Naive thymus-derived CD4-positive, alpha-beta T cell (primary cell): ENCODE measurements at places on chromosomes 6 and 20. TPM values are rescaled to one million over a fixed set of nuclear protein-coding genes. Genes with fewer than 3 reads are reported as not detected.

DNA sequence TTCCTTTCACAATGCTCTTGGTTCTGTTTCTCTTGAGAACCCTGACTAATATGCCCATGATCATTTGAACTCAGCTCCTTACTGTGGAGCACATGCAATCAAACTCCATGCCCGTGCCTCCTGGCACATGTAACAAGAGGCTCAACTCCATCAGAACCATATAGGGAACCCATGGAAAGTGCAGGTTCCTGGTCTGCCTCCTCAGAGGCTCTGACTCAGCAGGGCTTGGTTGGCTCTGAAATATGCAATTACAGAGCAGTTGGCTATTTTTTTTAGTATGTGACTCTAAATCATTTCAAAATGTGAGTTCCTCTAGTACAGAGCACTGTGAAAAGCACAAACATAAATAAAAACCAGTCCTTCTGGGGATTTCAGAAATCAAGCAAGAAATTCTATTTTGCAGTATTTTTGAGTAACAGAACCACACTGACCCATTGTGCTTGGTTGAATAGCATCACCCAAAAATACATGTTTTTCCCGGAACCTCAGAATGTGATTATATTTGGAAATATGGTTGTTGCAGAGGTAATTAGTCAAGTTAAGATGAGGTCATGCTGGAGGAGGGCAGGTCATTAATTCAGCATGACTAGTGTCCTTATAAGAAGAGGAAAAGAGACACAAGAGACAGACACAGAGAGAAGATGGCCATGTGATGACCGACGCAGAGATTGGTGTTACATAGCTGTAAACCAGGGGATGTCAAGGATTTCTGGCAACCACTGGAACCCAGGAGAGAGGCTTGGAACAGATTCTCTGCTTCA, 13.2 kb upstream of the MAP3K4 start:
- no peaks in the 10 kb centered on the region for H3K4me1 ChIP-seq
- no peak for DNase-seq
- H3K36me3 ChIP-seq, result no peaks in the 10 kb centered on the region
- no peak overlapping the region for H3K4me3 ChIP-seq
- H3K27ac ChIP-seq, result no peak overlapping the region

GRCh38 chr6:150689900-150690590, 90.4 kb downstream of the PLEKHG1 start:
- no peaks in the 10 kb centered on the region for H3K4me1 ChIP-seq
- no peak overlapping the region for H3K27ac ChIP-seq
- H3K4me3 ChIP-seq, result no peak overlapping the region
- H3K36me3 ChIP-seq, result no peaks in the 10 kb centered on the region
- H3K27me3 ChIP-seq, result no peaks in the 10 kb centered on the region
- no peak for DNase-seq

- no peak for DNase-seq
- H3K27me3 ChIP-seq, result no peaks in the 10 kb centered on the region
- H3K4me1 ChIP-seq, result no peaks in the 10 kb centered on the region
- no peaks in the 10 kb centered on the region for H3K36me3 ChIP-seq
- H3K4me3 ChIP-seq, result no peak overlapping the region
These were observed 414.4 kb upstream of the MMS22L start for GRCh38 chr6:97697456-97697855.

- no peaks in the 10 kb centered on the region for H3K36me3 ChIP-seq
- H3K27ac ChIP-seq, result no peak overlapping the region
- H3K4me3 ChIP-seq, result no peak overlapping the region
- H3K4me1 ChIP-seq, result no peaks in the 10 kb centered on the region
- peaks cover 5% of the 10 kb centered on the region for H3K27me3 ChIP-seq
These were observed 53.0 kb downstream of the MMUT start for GRCh38 chr6:49409951-49410542.

- H3K4me3 ChIP-seq, result peak overlapping the region; percentile 80
- H3K27ac ChIP-seq, result peak overlapping the region; percentile 96
- H3K36me3 ChIP-seq, result no peaks in the 10 kb centered on the region
- H3K27me3 ChIP-seq, result no peaks in the 10 kb centered on the region
These were observed 525 bp downstream of the NCOA7 start for GRCh38 chr6:125791151-125791819.

GRCh38 chr6:137033828-137034227, 10.9 kb downstream of the IL20RA start:
- DNase-seq, result no peak
- no peak overlapping the region for H3K27ac ChIP-seq
- H3K36me3 ChIP-seq, result no peaks in the 10 kb centered on the region
- H3K4me1 ChIP-seq, result peaks cover 10% of the 10 kb centered on the region
- no peak overlapping the region for H3K4me3 ChIP-seq
- no peaks in the 10 kb centered on the region for H3K27me3 ChIP-seq

DNA sequence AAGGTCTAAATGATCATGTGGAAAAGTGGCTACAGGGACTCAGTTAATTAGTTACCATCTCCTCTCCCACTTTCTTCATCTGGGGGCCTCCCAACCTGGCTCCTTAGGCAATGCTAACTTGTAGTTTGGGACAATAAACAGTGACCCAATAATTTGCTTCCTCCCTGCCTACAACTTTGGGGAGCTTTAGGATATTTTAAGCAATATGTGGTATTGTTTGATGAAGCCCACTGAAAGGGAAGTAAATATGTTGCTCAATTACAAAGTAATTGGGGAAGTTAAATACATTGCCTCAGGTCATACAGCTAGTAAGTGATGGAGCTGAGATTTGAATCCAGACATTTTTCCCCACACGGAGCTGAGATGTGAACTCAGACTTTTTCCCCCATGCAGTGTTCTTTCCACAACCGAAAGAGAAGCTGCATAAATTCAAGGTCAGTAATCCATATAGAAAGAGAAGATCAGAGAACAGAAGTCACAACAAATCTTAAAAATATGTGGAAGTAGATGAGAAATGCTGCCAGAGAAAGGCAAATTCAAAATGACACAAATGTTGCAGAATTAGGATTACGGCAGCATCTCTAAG, 26.6 kb downstream of the ZHX3 start:
- no peak overlapping the region for H3K27ac ChIP-seq
- H3K27me3 ChIP-seq, result no peaks in the 10 kb centered on the region
- DNase-seq, result no peak
- H3K4me1 ChIP-seq, result no peaks in the 10 kb centered on the region
- no peak overlapping the region for H3K4me3 ChIP-seq

DNA sequence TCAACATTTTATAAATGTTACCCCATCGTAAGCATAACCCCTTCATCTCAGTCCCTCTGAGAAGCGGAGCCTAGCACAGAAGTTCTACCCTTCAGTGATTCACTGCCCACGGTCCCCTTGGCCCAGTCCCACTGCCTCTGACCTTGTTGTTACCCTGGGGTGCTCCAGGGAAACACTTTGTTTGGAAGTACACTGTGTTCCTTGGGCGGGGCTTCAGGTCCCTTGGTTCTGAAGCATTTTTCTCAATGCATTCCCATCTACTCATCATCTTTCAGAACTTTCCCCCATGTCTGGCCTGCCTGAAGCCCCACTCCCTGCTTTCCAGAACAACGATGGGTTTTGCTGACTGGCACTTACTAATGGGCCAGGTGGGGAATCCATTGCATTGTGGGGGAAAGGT, 296.2 kb downstream of the FOXA2 start:
- H3K4me3 ChIP-seq, result no peak overlapping the region
- DNase-seq, result no peak
- H3K27ac ChIP-seq, result no peak overlapping the region
- no peaks in the 10 kb centered on the region for H3K36me3 ChIP-seq
- H3K27me3 ChIP-seq, result no peaks in the 10 kb centered on the region

DNA sequence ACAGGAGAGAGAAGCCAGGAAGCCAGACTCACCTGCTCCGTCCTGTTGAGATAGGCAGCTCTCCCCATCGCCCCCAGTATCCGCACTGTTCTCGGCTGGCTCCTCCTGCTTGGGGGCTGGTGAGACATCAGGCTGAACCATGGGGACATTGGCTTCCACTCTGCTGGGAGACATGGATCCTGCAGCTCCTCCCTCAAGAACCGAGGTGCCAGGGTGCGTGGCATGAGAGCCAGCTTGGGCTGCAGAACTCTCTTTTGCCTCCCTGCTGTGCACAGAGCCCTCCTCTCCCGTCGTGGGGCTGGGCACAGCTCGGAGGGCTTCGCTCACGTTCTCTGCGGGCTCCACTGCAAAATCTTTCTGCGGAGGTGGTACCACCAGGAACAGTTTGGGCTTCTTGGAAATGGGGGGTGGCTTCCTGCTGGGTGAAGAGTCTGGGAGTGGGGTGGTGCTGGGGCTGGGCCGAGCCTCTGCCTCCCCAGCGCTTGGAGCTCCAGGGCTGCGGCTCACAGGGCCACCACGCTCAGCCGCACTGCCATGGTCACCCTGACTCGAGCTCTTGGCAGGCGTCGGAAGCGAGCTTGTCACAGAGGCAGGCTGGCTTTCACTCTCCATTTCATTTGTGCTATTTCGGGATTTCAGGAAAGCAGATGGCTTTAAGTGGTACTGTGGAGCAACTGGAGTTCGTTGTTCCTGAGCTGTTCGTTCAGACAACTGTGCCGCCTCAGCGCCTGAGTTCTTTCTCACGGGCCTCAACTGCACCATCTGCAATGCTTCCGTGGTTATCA, 26.5 kb downstream of the HEBP2 start:
- no peaks in the 10 kb centered on the region for H3K36me3 ChIP-seq
- no peak overlapping the region for H3K4me3 ChIP-seq
- H3K4me1 ChIP-seq, result no peaks in the 10 kb centered on the region

- peaks cover 7% of the 10 kb centered on the region for H3K4me1 ChIP-seq
- no peak overlapping the region for H3K4me3 ChIP-seq
- H3K36me3 ChIP-seq, result no peaks in the 10 kb centered on the region
- no peaks in the 10 kb centered on the region for H3K27me3 ChIP-seq
These were observed 8.8 kb upstream of the MOG start for GRCh38 chr6:29647927-29648642.

DNA sequence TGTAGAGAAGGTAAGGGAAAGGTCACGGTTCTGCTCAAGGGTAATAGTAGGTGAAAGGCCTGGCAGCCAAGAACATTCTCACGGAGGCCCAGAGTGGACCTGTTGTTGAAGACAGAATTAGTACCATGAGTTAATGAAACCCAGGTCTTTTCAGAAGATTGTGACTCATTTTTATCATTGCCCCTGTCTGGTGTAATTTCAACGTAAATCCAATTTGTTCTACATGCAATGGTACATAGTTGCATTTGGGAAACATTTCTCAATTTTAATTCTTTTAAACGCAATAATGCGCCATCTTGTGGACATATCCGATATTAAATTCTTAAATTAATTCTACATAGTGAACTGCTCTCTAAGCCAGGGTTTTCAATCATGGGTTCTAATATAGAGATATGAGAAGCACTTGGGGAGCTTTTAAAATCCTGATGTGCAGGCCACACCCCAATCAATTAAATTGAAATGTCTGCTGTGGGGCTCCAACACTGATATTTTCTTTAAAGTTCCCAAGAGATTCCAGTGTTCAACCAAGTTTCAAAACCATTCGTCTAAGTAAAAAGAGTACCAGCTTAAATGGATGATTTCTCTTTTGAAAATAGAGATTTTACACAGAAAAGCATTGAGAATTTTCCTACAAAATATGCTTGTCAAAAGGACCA, 257.4 kb downstream of the PLCB1 start:
- no peak for DNase-seq
- no peak overlapping the region for H3K27ac ChIP-seq
- H3K4me1 ChIP-seq, result no peaks in the 10 kb centered on the region
- H3K4me3 ChIP-seq, result no peak overlapping the region
- no peaks in the 10 kb centered on the region for H3K36me3 ChIP-seq
- no peaks in the 10 kb centered on the region for H3K27me3 ChIP-seq

GRCh38 chr20:49447946-49448809, 34.3 kb downstream of the KCNB1 start:
- no peaks in the 10 kb centered on the region for H3K4me1 ChIP-seq
- H3K36me3 ChIP-seq, result no peaks in the 10 kb centered on the region
- DNase-seq, result no peak
- H3K4me3 ChIP-seq, result no peak overlapping the region
- H3K27ac ChIP-seq, result no peak overlapping the region
- peaks cover 3% of the 10 kb centered on the region for H3K27me3 ChIP-seq

- H3K4me3 ChIP-seq, result no peak overlapping the region
- no peak for DNase-seq
- H3K27me3 ChIP-seq, result no peaks in the 10 kb centered on the region
- H3K27ac ChIP-seq, result no peak overlapping the region
- no peaks in the 10 kb centered on the region for H3K4me1 ChIP-seq
These were observed 450.2 kb downstream of the CDH26 start for GRCh38 chr20:60408435-60408834.

DNA sequence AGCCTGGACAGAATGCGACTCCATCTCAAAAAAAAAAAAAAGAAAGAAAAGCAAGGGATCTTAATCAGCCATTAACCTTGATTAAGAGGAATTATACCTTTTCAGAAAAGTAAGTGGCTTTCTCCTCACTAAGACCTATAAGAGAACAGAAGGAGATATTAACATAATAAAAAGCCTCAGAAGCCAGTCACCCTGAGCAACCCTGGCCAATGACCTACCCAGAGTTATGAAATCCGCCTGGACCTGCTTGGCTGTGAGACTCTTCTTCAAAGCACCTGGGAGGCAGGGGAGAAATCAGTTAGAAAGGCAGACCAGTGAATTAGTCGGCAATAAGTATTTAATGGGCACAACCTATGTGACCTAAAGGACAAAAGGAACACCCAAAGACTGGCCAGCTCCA, 32.7 kb upstream of the C20orf203 start:
- no peak overlapping the region for H3K4me3 ChIP-seq
- H3K27me3 ChIP-seq, result no peaks in the 10 kb centered on the region
- H3K4me1 ChIP-seq, result no peaks in the 10 kb centered on the region
- H3K27ac ChIP-seq, result no peak overlapping the region

- H3K4me3 ChIP-seq, result no peak overlapping the region
- H3K27me3 ChIP-seq, result no peaks in the 10 kb centered on the region
- no peaks in the 10 kb centered on the region for H3K36me3 ChIP-seq
- no peak overlapping the region for H3K27ac ChIP-seq
These were observed 532.9 kb downstream of the CDH26 start for GRCh38 chr20:60491051-60491581.

- H3K36me3 ChIP-seq, result no peaks in the 10 kb centered on the region
- no peaks in the 10 kb centered on the region for H3K4me1 ChIP-seq
- no peak for DNase-seq
- H3K27ac ChIP-seq, result no peak overlapping the region
These were observed 165.9 kb upstream of the IRAK1BP1 start for GRCh38 chr6:78701407-78701806.

GRCh38 chr6:90458353-90459224, 128.3 kb downstream of the MAP3K7 start:
- H3K4me1 ChIP-seq, result peaks cover 25% of the 10 kb centered on the region
- DNase-seq, result no peak
- no peak overlapping the region for H3K27ac ChIP-seq
- H3K27me3 ChIP-seq, result no peaks in the 10 kb centered on the region
- H3K4me3 ChIP-seq, result peak overlapping the region; percentile 26

- no peaks in the 10 kb centered on the region for H3K27me3 ChIP-seq
- no peak overlapping the region for H3K27ac ChIP-seq
- H3K36me3 ChIP-seq, result no peaks in the 10 kb centered on the region
- no peaks in the 10 kb centered on the region for H3K4me1 ChIP-seq
- DNase-seq, result no peak
These were observed 18.4 kb downstream of the SCP2D1 start for GRCh38 chr20:18831830-18832499.

The C4A gene
- total RNA-seq, result 3.2 and 5.2 TPM in 2 replicates

The XKR7 gene
- total RNA-seq, result not detected

The PRR18 gene
- total RNA-seq, result not detected in 2 replicates

The FAM217A gene
- not detected for total RNA-seq

The TNFRSF21 gene
- total RNA-seq, result 1.6 TPM

The TREM2 gene
- total RNA-seq, result not detected

The TP53TG5 gene
- total RNA-seq, result 0.19 TPM

The C20orf141 gene
- total RNA-seq, result not detected

The TTK gene
- 0.81 TPM for total RNA-seq

The WFDC12 gene
- total RNA-seq, result not detected

The PBOV1 gene
- not detected for total RNA-seq

The ANGPT4 gene
- total RNA-seq, result not detected

The SYNDIG1 gene
- total RNA-seq, result not detected

The CTAGE9 gene
- not detected for total RNA-seq

The RBPJL gene
- 0.18 TPM in 1 of 2 replicates, not detected in the other for total RNA-seq
